MG63 (cell line): ENCODE measurements at places on chromosomes 6 and 20. TPM values are rescaled to one million over a fixed set of nuclear protein-coding genes. Genes with fewer than 3 reads are reported as not detected.

Gene ENPP5
- total RNA-seq = 0.95 TPM in 1 of 2 replicates, not detected in the other

Gene C20orf204
- 0.95 and 1.3 TPM in 2 replicates for total RNA-seq

Gene HDGFL1
- not detected in 2 replicates for total RNA-seq

GRCh38 chr6:50289366-50289765 is 239.6 kb upstream of the DEFB112 start:
- no peak for DNase-seq

- DNase-seq = no peak
Observed at GRCh38 chr20:39961637-39962244, 727.3 kb downstream of the MAFB start.

DNA sequence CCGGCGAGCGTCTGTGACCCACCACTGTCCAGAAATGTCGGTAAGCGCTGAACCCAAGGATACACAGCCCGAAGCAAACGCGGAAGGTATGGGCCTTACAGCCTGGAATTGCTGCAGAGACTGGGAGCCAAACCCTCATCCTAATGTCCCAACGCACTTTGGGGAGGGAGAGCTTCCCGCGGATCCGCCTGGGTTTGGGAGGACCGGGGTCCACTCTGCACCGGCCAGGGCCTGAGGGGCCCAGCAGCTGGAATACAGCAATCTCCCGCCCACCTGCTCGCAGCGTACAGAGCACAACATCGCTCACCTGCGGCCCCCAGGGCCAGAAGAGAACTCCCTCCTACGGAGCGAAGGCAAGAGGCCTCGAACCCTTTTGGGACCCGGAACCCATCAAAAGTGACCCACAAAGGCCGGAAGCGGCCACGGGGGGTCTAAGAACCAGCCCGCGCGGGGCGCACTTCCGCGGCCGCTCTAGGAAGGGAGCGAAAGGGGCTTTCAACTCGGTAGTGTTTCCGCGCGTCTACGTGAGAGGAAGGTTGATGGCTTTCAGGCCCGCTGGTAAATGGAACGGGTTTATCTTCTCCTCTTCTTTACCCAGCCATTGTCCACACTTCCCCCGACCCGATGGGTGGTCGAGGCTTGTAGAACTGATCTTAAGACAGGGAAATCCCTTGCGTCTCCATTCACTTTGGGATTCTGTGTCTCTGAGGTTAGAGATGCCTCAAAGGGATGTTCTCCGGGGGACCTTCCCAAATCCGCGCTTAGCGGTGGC is at the start of gene ZSCAN12:
Gene ZSCAN12, minus strand, starts transcription at position 398 of the 772 bp plus-strand sequence. CDS start 1,342 bp downstream, outside the sequence.
- DNase-seq = peak; percentile 57

DNA sequence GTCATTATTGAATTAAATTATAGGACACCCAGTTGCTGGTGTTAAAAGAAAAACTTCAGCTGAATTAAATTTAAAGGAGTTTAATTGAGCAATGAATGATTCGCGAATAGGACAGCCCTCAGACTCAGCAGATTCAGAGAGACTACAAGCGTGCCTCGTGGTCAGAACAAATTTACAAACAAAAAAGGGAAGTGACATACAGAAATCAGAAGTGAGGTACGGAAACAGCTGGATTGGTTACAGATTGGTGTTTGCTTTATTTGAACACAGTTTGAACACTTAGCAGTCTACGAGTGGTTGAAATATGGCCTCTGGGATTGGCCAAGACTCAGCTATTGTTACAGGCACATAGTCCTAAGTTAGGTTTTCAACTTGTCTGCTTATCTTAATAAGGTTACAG is 25.8 kb upstream of the TNFRSF21 start:
- no peak for DNase-seq
